Muscle of arm (tissue), 14 donors: ENCODE measurements at places on chromosomes 16 and 17.

GRCh38 chr16:49464877-49465504 is 91.4 kb downstream of the C16orf78 start:
- no peak for DNase-seq

GRCh38 chr17:66467766-66468165 is 165.4 kb downstream of the PRKCA start:
- DNase-seq, result no peak

DNA sequence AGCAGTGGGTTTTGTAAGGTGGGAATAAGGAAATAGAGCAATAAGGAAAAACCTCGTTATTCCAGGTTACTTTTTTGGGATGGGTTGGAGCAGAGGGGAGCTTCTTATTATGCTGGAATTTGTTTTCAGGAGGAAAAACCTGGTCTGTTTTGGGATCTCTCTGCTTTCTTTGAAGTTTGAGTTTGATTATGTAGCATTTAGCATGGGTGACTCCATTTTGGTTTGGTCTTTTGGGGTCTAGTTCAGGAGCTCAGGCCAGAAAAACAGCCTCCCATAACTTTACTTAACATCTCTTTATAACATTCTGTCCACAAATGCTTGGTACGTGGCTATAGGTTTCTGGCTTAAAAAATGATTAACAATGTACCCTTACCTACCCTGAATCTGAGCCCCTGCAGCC is 8.5 kb upstream of the ZG16 start:
- no peak for DNase-seq

DNA sequence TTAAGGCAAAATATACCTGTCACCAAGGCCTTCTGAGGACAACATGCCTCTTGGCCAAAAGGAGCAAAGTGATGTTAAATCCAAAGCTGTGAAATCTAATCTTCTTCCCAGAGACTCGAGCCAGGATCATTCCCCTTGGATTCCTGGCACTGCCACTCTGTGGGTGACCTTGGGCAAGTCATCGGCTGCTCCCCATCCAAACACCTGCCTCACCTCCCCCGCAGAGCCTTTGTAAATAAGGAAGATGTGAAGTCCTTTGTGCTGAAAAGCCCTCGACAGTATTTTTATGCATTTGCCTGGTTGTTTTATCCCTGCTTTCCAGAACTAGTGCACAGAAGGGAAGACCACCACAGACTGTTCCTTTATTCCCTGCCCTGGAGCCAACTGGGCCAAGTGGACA is 5.4 kb upstream of the CEP295NL start:
- no peak for DNase-seq

DNA sequence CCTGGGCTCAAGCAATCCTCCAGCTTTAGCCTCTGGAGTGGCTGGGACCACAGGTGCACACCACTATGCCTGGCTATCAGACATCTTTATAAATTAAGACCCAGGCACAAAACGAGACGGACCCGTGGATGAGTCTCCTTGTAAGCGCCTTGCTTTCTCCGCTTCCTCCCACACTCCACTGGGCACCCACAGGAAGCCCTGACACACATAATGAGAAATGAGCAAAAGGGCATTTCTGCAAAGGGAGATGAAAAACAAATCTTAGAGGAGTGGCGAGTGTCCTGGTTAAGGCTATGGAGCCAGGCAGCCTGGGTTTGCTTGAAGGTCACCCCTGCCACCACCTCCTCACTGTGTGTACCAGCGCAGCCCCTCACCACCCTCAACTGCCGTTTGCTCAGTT is 56.3 kb downstream of the XYLT1 start:
- DNase-seq, result no peak

GRCh38 chr17:45675012-45675411 is 109.1 kb upstream of the CRHR1 start:
- DNase-seq, result no peak

DNA sequence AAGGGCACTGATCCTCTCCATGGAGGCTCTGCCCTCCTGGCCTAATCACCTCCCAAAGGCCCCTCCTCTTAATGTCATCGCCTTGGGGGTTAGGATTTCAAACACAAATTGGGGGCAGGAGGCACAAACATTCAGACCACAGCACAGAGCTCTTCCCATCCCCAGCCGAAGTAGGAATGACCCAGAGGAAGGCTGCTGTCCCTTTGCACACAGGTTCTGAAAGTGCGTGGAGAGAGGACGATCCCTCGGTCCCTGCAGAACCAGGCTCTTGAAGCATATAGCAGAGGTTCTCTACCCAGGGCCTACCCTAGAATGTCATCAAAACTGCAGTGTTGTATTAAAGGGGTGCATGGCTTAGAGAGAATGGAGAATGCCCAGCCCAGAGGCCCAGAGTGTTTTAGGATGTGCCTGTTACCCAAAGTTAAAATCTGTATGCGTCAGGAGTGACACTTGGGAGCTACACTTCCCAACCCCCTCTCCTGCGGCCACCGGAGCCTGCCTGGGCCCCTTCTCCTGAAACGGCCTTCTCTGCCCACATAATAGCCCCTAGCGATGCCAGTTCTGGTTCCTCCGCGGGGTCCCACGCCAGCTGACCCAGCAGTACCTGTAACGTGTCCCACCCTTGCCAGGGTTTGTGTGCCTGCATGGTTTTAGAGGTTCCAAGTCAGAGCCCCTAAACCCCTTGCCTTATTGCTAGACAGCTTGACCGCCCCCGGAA is 159.5 kb upstream of the CACNG5 start:
- DNase-seq, result no peak

DNA sequence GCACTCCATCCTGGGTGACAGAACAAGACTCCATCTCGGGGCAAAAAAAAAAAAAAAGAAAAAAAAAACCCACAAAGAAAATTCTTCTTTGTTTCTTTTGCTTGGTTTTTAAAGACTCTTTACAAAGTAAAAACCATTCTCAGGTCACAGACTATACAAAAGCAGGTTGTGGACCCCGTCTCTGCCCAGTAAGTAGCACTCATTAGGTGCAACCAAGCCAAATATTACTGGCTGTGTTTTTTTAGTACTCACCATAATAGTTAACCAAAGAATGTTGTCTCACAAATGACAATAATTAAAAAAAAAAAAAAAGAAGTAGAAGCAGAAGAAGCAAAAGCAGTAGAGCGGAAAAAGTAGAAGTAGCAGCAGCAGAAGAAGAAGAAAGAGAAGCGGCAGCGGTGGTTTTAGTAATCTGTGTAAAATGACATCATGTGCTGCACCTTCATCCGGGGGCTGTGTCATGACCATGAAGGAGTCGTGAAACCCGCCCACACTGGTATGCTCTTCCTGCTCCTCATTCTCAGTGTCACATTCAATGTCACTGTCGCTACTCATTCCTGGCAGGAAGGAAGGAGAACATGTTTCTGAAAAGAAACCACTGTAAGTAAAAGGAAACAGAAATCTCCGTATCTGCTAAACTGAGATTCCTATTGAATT is 105.4 kb downstream of the TRIM37 start:
- no peak for DNase-seq

DNA sequence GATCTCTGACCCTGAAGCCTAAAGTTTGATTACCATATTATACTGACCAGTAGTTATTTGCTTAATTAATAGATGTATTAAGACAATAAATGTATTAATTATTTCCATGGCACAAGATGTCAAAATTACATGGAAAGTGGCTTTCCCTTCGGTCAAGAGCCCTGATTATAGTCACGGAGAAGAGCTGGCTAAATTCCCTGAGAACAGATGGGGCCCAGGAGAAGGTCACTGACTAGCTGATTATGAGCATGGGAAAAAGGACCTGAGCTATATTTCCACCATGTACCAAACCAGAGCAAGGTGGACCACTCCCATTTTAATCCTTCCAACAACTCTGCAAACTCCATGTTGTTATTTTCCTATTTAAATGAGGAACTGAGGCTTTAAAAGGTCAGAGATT is 12.9 kb upstream of the MYO18A start:
- no peak for DNase-seq

DNA sequence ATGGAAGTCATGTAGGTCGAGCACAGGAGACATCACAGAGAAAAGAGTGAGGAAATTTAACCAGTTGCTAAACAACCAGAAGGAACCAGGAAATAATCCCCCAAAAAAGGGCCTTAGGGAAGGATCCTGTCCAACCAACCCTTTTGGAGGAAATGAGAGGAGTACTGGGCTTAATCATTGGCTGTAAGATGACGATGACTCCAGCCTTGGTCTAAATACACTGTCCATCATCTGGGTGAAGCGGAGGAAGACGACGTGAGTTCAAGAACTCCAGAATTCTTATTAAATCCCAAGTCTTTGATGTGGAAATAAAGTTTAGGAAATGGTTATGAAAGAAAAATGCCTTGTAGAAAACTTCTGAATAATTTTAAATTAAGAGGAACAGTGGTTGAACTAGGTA is 11.5 kb upstream of the ALOX15 start:
- DNase-seq, result no peak

DNA sequence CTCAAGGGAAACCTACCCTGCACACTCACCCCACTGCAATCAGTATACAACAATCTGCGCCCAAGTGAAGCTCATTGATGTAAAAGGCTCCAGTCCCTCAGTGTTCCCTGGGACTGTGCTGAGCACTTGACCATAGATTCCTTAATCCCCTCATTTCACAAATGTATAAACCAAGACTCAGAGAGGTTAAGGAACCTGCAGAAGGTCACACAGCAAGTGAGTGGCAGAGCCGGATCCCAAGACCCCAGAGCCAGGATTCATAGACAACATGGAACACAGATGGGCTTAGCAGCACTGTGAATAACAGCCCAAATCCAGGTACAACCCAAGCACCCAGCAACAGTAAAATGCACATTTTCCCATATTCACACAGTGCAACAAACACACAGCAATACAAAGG is 225.7 kb downstream of the C16orf78 start:
- DNase-seq, result no peak

- peak; percentile 89 for DNase-seq
Observed at GRCh38 chr17:48908853-48909394, 717 bp downstream of the UBE2Z start.

- no peak for DNase-seq
Observed at GRCh38 chr16:77611386-77611785, 110.9 kb upstream of the NUDT7 start.

- no peak for DNase-seq
Observed at GRCh38 chr16:17877821-17878360, 407.1 kb upstream of the XYLT1 start.

DNA sequence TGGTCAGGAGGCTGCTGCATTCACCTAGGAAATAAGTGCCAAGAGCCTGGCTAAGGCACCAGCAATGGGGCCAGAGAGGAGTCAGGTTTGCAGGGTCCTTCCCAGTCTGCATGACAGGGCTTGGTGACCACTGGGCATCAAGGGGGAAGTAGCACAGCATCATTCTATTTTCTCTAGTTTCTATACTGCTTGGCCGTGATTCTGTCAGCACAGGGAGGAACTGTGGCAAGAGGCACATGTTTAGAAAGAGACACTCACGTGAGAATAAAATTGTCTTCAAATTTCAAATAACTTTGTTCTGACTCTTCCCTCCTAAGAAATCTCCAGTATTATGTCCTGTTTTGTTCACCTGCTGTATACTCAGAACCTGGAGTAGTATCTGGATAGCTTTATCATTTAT is 37.8 kb downstream of the ERN1 start:
- DNase-seq, result no peak

GRCh38 chr17:18889658-18890057 is 31.7 kb downstream of the PRPSAP2 start:
- peak; percentile 20 for DNase-seq

GRCh38 chr16:56247018-56247417 is 55.7 kb downstream of the GNAO1 start:
- no peak for DNase-seq

DNA sequence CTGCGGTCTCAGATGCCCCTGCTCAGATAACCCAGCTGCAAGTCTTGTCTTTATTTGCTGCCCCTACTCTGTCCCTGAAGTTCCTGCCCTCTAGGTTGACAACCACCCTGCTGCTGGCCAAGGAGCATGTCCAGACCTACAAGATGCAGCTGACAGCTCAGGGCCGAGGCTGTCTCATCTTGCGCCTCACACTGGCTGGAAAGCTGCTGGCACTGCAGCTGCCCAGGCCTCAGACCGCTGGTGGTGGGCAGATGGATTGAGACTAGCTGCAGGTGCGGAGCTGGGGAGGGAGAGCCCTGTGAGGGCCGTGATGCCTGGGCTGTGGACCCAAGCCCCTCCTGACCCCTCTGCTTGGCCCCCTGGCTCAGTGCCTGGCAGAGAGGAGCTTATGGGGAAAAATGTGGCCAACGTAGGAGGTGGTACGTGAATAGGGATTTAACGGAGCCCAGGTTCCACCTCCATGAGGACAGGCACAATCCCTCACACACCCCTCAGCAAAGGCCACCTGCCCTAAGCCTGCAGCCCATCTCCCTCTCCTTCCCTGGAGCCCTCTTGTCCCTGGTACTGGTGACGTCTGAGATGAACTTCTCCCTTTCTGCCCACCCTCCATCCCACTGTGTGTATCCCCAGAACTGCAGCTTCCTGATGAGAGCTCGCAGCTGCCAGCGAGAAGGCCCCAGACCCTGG is 8.3 kb upstream of the GALK1 start:
- no peak for DNase-seq

GRCh38 chr17:62804822-62805221 is 3.3 kb downstream of the MARCHF10 start:
- DNase-seq, result no peak

DNA sequence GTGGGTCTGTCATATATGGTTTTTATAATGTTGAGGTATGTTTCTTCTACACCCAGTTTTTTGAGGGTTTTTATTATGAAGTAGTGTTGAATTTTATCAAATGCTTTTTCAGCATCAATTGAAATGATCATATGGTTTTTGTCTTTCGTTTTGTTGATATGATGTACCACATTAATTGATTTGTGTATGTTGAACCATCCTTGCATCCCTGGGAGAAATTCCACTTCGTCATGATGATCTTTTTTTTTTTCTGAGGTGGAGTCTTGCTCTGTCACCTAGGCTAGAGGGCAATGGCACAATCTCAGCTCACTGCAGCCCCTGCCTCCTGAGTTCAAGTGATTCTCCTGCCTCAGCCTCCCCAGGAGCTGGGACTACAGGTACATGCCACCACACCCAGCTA is 14.0 kb upstream of the TMEM219 start:
- DNase-seq, result no peak

DNA sequence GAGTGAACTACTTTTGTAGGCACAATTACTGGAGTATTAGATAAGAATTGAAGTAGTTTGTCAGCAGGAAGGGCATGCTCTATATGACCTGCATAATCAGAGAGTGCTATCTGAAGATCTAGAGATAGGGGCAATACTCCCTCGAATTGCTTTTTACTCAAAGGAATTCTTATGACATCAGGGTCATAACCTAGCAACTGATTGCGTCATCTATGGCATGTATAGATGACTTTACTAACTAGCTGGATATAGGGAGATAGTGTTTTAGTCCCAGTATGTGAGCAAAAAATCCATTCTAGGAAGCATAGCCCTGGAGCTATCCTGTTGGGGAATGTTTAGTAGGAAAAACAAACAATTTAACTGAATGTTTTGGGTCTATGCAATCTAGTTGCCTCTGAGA is 109.5 kb upstream of the ZNF267 start:
- DNase-seq, result no peak

- DNase-seq, result no peak
Observed at GRCh38 chr16:74735554-74735953, 34.9 kb upstream of the MLKL start.

GRCh38 chr16:16861546-16861945 is 482.6 kb downstream of the NPIPA7 start:
- DNase-seq, result peak; percentile 32

GRCh38 chr16:56281249-56281805 is 90.0 kb downstream of the GNAO1 start:
- no peak for DNase-seq
